RWPE1 (cell line): ENCODE measurements at places on chromosomes 2 and 18.
A peak's percentile ranks its signal among the peaks of the same experiment; 100 is the strongest.

GRCh38 chr2:173002751-173003541 lies 72.7 kb upstream of the MAP3K20 start:
- no peak for DNase-seq

- DNase-seq: no peak
Measured at GRCh38 chr2:127790694-127791529, 20.1 kb downstream of the WDR33 start.

DNA sequence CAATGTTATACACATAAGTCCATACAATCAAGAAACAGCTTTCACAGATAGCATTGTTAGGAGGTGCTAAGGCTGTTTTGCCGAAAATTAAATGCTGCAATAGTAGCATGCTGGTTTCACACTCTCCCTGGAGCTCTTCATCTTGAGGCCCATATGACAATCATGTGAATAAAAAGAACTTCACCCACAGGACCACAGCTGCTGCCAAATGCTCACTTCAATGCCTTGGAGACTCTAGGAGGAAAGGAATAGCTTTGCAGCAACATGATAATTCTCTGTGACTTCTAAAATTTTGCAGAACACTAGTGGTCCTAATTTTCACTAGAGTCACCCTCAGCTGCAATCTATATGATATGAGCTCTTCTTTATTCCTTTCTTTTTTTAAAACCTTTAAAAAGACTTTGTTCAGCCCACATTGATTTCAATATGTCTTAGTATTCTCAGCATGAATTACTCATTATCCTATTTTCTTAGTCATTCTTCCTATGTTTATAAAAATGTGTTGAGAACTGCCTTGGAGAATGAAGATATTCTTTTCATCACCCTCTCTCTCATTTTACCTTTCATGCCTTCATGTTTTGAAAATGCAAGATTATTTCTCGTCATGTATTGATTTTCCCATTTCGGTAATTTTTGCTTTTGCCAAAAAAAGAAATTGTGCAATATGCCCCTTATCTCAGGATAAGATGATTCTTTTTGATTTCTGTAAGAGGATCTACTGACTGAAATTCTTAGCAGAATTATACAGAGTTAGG lies 108.2 kb downstream of the PDE1A start:
- no peak for DNase-seq

DNA sequence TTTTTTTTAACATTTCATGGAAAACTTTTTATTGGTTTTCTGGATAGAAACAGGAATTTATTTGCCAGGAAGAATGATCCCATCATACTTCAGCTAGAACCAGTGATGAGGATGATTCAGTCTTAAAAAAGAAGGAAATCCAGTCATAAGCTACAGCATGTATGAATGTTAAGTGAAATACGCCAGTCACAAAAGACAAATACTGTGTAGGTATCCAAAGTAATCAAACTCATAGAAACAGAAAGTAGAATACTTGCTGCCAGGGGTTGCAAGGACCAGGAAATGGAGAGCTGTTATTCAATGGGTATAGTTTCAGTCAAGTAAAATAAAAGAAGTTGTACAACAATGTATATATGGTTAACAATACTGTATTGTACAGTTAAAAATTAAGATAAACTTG lies 21.3 kb downstream of the PSME4 start:
- DNase-seq: no peak

GRCh38 chr2:27407798-27408491 lies 1.4 kb downstream of the PPM1G start:
- peak; percentile 52 for DNase-seq

DNA sequence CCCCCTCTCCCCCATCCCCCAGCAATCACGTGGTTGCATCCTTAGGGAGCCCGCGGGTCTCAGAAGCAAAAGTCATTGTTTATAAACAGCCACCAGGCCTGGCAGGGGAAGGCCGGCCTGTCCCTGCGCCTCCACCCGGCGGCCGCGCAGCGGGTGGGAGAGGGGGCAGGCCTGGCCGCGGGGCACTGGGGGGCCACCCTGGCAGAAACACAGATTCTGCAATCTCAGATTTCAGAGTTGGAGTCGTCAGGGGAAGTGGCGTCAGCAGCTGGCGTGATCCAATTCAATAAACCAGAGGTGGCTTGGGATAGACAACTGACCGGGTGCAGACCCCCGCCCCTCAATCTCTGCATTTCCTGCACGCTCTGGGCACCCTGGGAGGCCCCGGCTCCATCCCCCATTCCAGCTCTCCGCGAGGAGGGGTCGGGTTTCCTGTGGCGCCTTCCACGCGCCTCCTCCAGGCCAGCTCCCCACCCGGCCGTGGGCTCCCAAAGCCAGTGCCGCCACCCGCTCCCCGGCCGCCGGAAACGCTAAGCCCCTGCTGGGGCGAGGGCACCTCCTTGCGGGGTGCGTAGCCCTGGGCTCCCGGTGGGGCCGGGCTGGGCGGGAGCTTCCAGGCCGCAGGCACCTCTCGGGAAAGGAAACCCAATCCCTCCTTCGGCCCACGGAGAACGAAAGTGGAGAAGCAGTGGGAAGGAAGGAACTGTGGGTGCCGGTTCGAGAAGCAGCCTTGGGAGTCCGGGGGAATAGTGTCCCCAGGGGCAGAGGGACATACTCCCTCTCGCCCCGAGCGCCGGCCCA lies 1.1 kb downstream of the BIN1 start:
- peak; percentile 43 for DNase-seq

DNA sequence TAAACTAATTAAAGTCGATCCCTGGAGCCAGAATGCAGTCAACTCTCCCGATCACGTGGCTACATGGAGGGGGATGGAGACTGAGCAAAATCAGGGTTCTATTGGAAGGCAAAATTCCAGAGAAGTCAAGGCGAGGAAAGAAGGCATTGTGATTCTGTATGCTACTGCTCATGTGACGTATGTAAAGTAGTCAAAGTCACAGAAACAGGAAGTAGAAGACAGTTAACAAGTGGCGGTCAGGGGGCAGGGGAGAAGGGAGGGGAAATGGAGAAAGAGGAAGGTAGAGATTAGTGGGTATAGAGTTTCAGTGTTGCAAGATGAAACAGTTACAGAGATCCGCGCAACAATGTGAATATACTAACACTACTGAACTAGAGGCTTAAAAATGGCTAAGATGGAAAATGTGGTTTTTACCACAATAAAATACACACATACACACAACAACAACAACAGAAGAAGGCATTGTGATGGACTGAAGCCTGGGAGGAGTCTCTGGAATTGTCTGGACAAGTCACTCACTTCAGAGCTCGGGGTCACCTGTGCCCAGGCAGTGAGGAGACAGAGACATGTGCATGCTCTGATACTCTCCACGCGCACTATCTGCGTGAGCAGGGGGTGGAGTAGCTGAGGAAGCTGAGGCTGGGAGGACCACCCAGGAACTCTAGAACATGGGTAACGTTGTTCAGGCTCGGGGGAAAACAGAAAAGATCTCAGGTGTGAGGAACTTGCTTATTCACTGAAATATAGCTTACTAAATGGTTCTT lies 89.9 kb upstream of the CDCA7 start:
- no peak for DNase-seq

- DNase-seq: no peak
Measured at GRCh38 chr18:36513556-36513955, 216.0 kb downstream of the FHOD3 start.

DNA sequence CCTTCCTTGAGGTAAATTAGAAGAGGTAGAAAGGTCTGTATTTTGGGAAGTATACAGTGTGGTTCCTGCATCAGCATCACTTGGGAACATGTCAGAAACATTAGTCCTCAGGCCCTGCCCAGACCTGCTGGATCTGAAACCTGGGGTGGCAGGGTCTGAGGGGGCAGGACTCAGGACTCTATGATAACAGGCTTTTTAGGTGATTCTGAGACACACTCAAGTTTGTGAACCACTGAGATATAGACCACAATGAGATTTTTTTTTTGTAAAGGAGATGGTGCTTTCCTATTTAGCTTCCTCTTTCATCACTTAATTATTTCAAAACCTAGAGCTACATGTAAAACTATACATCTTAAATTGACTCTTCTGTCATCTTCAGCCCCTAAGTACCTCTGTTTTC lies 262.7 kb upstream of the SPOPL start:
- DNase-seq: no peak

DNA sequence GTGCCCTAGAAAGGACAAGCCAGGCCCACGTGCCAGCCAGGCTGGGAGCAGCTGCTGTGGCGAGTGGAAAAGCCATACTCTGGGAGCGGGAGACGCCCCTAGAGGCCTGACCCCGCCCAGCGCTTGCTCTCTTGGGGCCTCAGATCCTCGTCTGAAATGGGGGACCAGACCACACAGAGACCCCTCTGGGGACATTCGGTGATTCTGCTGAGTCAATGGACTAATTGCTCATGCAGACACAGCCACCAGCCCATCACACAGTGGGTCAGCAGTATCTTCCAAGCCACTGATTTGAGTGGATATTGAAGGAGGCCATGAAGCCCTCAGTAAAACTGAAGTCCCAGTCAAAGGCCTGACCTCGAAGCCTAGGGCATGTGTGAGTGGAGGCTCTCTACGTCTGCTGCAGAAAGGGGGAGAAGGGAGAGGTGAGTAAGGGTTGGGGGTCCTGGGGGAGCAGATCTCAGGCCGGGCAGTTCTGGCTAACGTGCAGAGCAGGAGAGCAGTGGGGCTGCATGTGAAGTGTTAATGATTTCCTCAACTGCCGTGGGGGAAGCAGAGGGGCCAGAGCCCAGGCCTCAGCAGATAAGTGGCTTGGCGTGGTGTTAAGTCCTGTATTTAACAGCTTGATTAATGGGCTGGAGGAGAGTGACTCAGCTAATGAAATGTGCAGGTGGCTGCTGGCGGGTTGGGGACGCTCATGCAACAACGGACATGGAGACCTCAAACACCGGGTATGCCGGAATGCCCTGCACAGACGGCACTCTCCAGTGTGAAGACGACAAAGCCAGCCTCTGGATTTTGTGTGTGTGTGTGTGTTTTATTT lies 104.4 kb upstream of the TWIST2 start:
- no peak for DNase-seq

DNA sequence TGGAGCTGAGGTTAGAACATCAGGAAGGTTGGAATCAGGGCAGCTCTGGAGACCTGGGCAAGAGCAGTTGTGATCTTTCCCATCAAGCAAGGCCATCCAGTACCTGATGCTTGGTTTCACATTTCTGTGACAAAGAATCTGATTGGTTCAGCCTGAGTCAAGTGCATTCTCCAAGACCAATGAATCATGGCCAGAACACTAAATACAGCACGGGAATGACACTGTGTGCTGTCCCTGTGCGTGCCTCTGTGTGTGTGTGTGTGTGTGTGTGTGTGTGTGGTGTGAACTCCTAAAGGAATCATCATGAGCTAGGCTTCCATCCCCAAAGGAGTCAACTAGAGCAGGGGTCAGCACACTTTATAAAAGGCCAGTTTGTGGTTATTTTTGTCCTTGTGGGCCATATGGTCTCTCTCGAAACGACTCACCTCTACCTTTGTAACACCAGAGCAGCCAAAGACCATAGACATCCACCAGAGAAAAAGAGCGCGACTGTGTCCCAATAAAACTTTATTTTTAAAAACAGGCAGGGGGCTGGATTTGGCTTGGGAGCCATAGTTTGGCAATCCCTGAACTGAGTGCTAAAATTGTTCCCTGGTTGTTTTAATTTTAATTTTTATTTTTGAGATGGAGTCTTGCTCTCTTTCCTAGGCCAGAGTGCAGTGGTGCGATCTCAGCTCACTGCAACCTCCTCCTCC lies 99.7 kb downstream of the INHBB start:
- DNase-seq: peak; percentile 42

DNA sequence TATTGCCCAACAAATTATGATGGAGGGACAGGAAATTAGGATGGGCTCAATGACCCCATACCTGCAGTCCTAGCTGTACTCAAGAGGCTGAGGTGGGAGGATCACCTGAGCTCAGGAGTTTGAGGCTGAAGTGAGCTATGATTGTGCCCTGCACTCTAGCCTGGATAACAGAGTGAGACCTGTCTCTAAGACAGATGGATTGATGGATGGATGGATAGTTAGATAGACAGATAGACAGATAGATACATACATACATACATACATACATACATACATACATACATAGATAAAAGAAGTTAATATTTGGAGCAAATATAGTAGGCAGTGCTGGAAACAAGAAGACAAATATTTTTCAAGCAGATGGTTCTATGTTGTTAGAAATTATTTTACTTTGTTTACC lies 78.1 kb upstream of the PROKR1 start:
- no peak for DNase-seq

GRCh38 chr2:30639836-30640235 lies 167.4 kb downstream of the CAPN13 start:
- DNase-seq: no peak

GRCh38 chr2:132646540-132647108 lies 23.4 kb downstream of the LYPD1 start:
- no peak for DNase-seq

GRCh38 chr2:97761192-97761591 lies 47.8 kb downstream of the ZAP70 start:
- no peak for DNase-seq

DNA sequence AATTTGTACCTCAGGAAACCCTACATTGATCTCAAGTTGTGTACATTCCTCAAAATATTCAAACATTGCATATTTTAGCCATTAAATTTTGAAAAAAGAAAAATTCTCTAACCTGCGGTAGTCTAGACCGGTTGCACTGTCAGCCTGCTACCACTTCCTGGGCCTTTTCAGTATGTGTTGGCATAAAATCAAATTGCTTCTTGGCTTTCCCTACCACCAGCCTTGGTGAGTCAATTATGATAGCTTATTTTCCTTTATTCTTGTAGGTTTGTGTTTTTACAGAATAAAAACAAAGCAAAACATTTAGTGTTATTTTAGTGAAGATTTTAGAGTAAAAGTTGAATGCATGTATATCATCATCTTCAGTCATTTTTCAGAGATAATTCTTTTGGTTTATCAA lies 61.2 kb downstream of the FAM171B start:
- DNase-seq: no peak

- no peak for DNase-seq
Measured at GRCh38 chr2:63000801-63001200, 49.8 kb upstream of the OTX1 start.

GRCh38 chr18:44744161-44745121 lies 63.8 kb downstream of the SETBP1 start:
- no peak for DNase-seq

GRCh38 chr18:28789502-28789901 lies 612.6 kb upstream of the CDH2 start:
- DNase-seq: no peak

- no peak for DNase-seq
Measured at GRCh38 chr2:239181903-239182581, 218.8 kb downstream of the HDAC4 start.

DNA sequence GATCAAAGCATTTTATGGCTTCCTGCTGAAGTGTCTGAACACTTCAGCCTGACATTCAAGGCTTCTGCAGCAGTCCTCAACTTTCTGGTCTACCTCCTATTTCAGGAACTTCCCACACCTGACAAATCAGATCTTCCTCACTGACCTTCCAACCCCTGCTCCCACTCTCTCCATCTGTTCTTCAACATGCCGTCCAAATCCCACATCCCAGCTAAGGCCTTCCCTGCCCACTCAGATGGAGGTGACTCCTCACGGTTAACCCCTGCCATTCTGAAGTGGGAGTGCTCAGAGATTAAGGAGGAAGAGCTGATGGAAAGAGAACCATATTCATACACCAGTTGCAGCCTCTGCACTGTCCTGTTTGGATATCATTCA lies 104.8 kb downstream of the POLR1A start:
- no peak for DNase-seq

GRCh38 chr2:165827016-165827920 lies 33.2 kb upstream of the GALNT3 start:
- DNase-seq: no peak
